ENCODE measurements at places on chromosomes 16 and 17. TPM values are rescaled to one million over a fixed set of nuclear protein-coding genes. Genes with fewer than 3 reads are reported as not detected.

The OR3A3 gene
- total RNA-seq = not detected

The CMTM2 gene
- total RNA-seq = 3.4 TPM

The P2RX1 gene
- 0.32 TPM for total RNA-seq

The FBXL16 gene
- total RNA-seq = 8.2 TPM

The ARHGAP23 gene
- 2.6 TPM for total RNA-seq

The PRSS36 gene
- 2.1 TPM for total RNA-seq

The ITGA3 gene
- total RNA-seq = 23.7 TPM
